Mucosa of descending colon (tissue), 3 donors: ENCODE measurements at places on chromosomes 16 and 17. TPM values are rescaled to one million over a fixed set of nuclear protein-coding genes. Genes with fewer than 3 reads are reported as not detected.

The CRYM gene
- 14.1 TPM for total RNA-seq

The ST6GALNAC2 gene
- total RNA-seq = 3.7 TPM

The KRT40 gene
- total RNA-seq = not detected

The RETREG3 gene
- 72.2 TPM for total RNA-seq

The ZPBP2 gene
- total RNA-seq = not detected

The KIF1C gene
- total RNA-seq = 286 TPM
